ENCODE measurements at places on chromosomes 3 and 15. TPM values are rescaled to one million over a fixed set of nuclear protein-coding genes. Genes with fewer than 3 reads are reported as not detected.

Gene SLC12A8
- total RNA-seq, result 2.3 TPM

Gene GPR149
- total RNA-seq, result not detected

Gene CNTN4
- 6.1 TPM for total RNA-seq

Gene SOX2
- 1.1 TPM for total RNA-seq

Gene SNX22
- 0.39 TPM for total RNA-seq

DNA sequence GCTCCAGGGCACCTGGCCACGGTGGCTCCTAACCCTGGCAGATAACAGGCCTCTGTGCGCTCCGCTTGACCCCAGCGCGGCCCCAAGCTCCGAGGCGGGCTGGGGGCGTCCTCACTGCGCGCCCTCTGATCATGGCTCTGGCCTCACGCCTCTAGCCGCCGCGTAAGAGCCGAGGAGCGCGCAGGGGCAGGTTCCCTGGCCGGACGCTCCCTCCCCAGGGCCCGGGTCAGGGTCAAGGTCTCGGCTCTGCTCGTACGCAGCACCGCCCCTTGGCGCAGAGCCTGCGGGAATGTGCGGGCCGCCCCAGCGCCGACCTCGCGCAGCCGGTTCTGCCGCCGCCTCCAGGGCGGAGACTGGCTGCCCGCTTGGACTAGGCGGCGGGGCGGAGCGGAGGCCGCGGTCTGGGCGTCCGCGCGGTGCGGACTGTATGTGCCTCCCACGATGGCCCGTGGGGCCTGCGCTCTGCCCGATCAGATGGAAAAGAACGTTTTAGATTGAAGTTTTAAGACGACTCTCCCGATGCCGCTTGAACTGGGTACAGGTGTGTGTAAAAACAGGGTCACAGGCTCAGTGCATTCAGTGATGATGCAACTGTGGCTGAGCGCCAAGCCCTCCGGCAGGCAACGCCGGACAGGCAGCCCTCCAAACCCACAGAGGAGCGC is 40.8 kb downstream of the CHST14 start:
- DNase-seq, result peak; percentile 90

DNA sequence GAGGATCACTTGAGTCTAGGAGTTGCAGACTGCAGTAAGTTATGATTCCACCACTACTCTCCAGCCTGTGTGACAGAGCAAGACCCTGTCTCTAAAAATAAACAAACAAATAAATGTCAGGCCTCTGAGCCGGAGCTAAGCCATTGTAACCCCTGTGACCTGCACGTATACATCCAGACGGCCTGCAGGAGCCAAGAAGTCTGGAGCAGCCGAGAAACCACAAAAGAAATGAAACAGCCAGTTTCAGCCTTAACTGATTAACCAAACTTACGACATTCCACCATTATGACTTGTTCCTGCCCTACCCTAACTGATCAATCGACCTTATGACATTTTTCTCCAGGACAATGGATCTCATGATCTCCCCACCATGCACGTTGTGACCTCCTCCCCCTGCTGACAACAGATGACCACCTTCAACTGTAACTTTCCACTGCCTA is 32.5 kb upstream of the ZKSCAN7 start:
- no peak for DNase-seq

GRCh38 chr15:49313650-49314049 is 109.4 kb upstream of the FGF7 start:
- DNase-seq, result no peak

- no peak for DNase-seq
Observed at GRCh38 chr15:42973114-42973513, 52.5 kb upstream of the TTBK2 start.

GRCh38 chr15:57432141-57432741 is 55.9 kb downstream of the CGNL1 start:
- DNase-seq, result no peak

DNA sequence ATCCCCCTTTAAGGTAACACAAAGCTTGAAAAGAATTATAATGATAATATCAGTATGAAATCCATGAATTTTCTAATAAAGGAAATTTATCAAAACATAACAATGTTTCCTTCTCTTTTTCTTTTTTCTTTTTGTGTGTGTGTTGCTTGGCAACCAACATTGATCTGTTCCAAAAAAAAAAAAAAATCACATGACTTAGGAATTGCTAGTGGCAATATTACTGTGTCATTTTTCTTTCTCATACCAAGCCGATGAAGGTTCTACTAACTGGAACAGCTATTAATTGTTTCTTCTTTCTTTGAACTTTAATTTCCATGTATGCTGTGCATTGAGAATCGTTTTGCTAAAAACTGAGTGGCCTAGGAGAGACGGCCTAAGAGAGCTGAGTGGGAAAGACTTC is 317.7 kb upstream of the ONECUT1 start:
- DNase-seq, result no peak

DNA sequence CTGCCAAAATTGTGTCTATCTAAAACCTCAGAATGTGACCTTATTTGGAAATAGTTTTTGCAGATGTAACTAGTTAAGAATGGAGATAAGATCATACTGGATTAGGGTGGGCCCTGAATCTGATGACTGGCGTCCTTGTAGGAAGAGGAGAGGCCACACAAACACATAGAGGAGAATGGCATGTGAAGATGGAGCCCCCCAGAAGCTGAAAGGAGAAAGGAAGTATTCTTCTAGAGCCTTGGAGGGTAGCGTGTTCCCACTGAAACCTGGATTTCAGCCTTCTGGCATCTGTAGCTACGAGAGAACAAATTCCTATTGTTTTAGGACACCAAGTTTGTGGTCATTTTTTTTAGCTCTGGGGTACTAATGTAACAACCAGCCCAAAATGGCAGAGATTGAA is 423.0 kb upstream of the TPM1 start:
- no peak for DNase-seq

DNA sequence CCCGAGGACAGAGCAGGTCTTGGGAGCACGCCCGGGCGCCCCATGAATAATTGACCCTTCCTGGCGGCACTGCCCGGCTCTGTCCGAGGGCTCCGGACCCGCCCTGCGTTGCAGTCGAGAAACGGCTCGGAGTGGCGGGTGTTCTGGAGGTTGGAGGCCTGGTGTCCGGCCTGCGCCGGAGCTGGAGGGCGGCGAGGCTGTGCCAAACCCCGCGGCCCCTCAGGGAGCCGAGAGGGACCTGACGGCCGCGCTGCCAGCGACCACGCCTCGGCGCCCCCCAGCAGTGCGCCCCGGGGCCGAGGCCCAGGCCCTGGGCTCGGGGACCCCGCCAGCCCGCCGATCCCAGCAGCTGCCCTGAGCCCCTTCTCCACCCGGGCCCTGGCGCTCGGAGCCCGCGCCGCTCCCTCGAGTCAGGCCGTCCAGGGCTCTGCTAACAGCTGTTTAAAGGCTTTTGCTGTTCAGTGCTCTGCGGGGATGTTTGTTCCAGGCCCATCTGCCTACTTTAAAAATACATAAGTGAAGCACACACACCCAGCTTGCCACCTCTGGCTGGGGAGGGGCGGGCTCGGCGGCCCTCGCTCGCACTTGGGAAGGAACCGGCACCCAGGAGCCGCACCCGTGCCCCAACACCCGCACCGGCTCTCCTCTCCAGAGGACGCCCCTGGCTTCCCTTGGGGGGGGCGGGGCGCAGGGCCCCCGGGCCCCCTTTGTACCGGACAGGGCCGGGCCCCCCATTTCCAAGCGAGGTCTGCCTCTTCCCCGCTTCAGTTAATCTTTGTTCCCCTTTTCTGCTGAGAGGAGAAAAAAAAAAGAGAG is 730 bp upstream of the ZNF710 start:
- DNase-seq, result peak; percentile 91

GRCh38 chr3:113485161-113485609 is 29.8 kb downstream of the SPICE1 start:
- DNase-seq, result no peak

DNA sequence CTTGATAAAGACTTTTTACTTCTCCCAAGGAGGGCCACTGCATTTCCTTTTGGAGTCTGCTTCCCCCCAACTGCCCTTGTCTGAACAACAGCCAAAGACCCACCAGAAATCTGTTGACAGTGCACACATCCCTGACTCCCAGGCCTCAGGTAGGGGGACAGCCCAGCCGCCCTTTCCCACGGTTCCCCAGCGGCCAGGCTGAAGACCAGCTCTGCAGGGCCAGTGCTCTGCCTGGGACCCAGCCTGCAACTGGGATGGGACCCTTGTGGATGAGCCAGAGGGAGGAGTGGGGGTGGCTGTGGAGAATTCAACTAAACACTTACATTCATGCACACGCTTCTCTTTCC is 8.1 kb upstream of the PRR23E start:
- no peak for DNase-seq

DNA sequence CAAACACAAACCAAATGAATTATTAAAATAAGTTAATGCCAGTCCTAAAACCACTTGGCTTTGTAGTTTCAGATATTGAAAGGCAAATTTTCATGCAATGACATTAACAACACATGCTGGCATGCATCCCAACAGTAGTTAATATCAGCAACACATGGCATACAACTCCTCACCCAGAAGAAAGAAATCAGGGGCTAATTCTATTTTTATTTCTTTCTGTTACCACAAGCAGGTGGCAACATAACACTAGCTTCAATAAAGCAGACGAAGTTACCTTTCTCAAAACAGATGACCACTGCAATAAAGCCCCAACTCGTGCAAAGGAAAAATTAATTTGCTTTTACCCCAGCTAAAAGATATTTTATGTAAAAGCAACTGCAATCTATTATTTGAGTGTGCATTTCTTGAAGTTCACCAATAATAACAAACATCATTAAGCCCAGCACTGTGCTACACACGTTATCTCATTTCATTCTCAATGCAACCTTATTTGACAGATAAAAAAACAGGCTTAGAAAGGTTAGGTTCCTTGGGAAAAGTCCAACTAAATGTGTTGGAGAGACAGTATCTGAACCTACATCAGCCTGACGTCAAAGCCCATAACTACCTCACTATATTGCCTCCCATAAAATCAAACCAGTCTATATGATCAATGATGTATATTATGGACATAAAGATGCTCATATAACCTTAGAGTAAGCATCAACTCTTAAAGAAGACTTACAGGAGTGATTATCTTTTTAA is 2.8 kb downstream of the TOP2B start:
- DNase-seq, result no peak

DNA sequence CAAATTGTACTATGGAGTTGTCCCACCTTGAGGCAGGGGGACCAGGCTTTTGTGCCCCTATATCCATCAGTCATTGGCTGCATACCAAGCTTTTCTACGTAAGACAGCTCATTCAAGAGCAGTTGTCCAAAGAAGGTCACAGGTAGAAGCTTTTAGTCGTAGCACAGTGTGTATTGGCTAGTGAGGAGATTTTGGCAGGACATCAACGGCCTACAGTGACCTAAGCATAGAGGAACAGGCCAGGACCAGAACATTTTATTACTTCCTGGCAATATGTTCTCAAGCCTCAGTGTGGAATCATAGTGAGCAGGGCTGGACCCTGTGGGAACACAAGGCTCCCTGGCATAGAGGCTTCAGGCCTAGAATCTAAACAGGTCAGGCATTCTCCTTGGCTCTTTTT is 105.4 kb upstream of the ANKRD28 start:
- no peak for DNase-seq

GRCh38 chr15:60340207-60340921 is 57.4 kb downstream of the ANXA2 start:
- DNase-seq, result no peak

DNA sequence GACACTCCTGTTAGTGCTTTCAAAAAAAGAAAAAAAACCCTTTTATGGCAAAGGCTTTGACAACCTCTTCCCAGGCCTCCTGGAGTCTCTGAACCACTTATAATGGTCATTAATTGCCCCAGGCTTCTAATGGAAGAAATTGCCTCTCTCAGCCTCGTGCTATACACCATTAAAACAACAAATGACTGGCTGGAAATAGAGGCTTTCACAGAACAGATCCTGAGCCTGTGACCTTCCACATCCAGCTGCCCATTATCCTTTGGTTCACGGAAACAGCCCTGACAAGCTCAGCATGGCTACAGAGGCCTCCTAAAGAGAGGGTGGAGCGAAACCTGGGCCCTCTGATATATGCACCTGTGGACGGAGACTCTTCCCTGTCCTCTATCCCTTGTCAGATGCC is 26.8 kb upstream of the MKRN3 start:
- no peak for DNase-seq

GRCh38 chr15:61712129-61712759 is 348.0 kb downstream of the VPS13C start:
- no peak for DNase-seq

DNA sequence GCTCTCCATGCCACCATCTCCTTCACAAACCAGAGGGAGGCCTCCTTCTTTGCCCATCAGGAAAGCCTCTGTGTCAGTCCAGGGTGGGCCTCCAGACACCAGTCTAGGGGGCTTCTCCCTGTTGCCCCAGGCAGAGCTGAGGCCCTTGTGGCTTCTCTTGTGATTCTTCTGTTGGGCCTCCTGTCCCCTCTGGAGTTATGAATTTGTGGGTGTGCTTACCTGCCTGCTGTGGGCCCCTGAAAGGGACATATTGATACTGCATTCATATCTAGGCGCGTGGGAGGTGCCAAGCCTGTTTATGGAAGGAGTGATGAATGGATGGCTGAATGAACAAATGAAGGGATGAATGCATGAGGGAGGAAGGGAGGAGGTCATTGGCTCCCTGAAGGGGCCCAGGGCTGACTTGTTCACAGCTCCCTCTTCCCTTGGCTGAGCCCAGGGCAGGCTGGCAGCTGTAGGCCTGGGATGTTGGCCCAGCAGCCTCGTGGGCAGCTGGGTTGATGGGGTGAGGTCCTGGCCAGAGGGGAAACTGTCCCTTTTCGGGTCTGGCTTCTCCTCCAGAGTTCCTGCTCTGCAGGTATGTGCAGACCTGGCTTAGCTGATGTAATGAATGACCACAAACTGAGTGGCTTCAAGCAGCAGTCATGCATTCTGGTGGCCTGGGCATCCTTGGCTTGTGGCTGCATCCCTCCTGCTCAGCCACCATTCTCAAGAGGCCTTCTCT is 195.4 kb downstream of the GOLGA6L6 start:
- DNase-seq, result no peak

DNA sequence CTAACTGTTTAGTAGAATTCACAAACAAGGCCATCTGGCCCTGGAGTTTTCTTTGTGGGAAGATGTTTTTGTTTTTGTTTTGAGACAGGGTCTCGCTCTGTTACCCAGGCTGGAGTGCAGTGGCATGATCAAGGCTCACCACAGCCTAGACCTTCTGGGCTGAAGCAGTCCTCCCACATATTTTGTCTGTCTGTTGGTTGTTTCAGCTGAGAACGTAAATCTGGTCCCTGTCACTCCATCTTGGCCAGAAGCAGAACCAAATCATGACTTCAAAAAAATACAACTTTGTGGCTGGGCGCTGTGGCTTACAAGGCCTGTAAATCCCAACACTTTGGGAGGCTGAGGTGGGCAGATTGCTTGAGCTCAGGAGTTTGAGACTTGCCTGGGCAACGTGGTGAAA is 27.1 kb downstream of the MRAS start:
- DNase-seq, result no peak
